Head of caudate nucleus (tissue), 42 donors: ENCODE measurements at places on chromosomes 12 and 14.

- peak; percentile 28 for DNase-seq
Observed at GRCh38 chr12:7460375-7461259, 16.7 kb upstream of the CD163L1 start.

GRCh38 chr14:98909251-98909944, 362.6 kb downstream of the BCL11B start:
- DNase-seq: no peak

- DNase-seq: no peak
Observed at GRCh38 chr12:113329022-113329790, 5.7 kb downstream of the SLC8B1 start.

- DNase-seq: no peak
Observed at GRCh38 chr12:116901612-116902011, 9.1 kb upstream of the FBXW8 start.

- DNase-seq: no peak
Observed at GRCh38 chr12:51199366-51199945, 18.4 kb downstream of the POU6F1 start.

DNA sequence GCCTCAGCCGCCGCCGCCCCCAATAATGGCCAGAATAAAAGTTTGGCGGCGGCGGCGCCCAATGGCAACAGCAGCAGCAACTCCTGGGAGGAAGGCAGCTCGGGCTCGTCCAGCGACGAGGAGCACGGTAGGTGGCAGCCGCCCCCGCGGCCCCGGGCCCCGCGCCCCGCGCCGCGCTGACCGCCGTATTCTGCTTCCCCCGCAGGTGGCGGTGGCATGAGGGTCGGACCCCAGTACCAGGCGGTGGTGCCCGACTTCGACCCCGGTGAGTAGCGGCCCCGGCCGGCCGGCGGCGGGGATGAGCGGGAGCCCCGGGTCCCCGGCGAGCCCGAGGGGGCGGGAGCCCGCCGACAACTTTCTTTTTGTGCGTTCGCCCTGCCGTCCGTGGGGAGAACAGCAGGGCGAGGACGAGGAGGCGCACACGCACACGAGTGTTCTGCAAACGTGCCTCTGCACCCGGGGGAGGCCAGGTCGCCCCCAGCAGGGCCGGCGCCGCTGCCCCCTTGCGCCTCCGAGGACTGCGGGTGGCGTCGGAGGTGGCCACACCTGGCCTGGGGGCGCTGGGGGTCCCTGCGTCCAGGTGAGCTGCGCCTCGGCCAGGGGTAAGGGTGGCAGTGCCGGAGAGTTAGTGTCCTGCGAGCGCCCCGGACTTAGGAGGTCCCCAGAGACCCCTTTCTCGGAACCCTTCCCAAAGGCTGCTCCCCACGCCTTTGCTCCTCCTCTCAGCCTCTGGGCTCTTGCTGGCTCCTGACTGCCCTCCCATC, 794 bp downstream of the RCOR1 start:
- DNase-seq: peak; percentile 29

DNA sequence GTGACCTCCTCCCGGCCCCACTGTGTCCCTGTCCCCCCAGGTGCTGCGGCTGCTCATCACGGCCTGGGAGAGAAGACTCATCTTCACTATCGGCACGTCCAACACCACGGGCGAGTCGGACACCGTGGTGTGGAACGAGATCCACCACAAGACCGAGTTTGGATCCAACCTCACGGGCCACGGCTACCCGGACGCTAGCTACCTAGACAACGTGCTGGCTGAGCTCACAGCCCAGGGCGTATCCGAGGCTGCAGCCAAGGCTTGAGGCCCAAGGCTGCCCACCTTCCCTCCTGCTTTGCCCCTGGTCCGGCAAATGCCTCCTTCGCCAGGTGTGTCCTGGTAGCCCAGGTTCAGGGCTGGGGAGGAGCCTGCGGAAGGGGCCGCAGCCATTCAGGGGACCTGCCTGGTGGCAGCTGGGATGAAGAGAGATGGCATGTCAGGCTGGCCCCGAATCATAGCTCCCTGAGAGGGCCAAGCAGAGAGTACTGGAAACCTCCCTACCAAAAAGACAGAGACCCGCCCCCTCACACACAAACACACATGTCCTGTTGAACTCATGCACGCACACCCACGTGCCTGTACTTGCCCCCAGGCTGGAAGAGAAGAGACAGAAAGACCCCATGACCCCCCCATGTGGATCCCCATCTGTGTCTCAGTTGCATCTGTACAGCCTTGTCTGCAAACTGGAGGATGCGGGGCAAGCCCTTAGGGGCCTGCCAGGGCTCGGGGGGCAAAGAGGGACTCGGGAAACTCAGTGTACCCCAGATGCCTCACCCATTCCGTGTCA, 38.7 kb downstream of the RASAL1 start:
- DNase-seq: no peak

DNA sequence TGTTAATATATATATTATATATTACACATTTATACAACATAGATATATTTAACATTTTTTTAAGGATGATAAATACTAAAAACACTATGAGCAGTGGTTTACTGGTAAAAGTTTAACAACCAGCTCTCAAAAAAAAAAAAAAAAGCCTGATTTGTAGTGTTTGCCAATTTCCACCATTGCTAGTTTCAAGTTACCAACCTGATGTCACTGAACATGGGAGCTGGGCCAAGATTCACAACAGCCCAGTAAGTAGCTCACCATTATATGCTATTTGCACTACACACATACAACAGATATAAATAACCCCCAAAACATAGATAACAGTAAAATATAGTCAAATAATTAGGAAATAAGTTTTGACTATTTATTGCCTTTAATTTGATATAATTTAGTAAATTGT, 28.9 kb upstream of the TMX1 start:
- no peak for DNase-seq

- no peak for DNase-seq
Observed at GRCh38 chr12:110301065-110301806, 20.2 kb downstream of the ATP2A2 start.

DNA sequence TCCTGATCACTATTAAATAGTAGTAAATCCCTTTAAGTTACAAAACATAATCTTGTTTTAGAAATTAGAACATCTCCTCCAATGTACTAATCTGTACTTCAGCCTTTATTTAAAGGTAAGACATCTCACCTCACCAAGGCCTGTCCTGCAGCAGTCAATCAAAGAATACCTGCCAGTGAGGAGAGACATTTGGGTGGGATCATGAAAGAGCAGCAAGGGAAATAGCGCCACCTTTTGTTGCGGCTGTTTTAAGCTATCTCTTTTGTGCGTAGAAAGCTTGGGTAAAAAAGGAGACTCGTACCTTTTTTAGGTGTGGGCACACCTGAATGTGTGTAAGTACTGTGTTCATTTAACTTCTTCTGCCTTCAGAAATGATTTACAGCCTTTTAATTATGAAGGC, 117.8 kb upstream of the TMTC1 start:
- no peak for DNase-seq

DNA sequence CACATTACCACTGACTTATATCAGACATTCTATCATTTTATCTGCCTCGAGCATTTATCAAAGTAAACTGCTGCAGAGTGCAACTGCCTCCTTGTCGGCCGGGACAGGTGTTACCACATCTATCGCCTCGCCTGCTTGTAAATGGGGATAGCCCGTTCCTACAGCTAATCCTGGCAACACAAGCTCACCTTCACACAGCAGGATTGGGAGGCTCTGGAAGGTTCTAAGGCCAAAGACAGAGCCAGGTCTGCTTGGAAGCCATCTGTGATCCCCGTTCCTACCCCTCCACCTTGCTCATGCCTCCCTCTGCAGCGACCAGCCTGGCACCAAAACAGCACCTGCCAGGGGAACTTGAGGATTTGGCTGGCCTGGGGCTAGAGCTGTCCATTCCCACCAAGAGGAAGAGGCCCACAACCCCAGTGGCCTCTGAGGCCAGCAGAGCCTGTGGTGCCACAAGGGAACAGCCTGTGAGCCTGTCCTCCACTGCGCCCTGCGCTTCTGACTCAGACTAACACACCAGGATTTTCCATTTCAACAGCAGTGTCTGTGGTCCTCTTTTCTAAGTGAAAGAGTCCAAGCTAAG, 114.8 kb upstream of the DIO3 start:
- no peak for DNase-seq

DNA sequence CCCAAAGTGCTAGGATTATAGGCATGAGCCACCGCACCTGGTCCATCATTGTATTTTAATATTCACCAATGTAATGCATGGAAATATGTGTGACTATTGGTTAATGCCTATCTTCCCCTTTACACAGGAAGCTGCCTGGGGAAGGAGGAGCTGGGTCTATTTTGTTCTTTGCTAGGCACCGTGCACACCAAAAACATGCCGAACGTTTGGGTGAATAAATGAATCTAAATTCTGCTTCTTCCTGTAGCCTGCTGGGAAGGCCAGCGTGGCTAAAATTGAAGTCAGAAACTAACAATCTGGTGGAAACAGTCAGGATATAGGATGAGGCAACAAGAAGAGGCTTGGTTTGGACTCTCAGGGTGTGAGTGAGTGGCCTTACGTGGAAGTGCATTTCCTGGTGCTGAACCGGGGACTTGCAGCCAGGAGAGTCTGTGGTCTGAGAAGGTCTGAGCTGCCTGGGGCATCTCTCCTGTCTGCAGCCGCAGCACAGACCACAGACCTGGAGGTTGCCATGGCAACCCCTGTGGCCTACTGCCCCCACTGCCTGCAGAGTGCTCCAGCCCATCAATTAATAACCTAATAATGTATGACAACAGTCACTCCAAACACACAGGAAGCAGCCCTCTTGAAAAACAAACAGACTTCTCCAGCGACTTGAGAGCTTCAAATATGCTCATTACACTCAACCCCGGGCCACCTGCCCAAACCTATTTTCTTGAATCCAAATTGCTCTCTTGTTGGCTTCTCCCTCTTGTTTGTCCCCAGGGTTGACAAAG, 5.5 kb upstream of the GPR68 start:
- no peak for DNase-seq

GRCh38 chr12:39588348-39588747, 31.3 kb downstream of the ABCD2 start:
- DNase-seq: no peak

- no peak for DNase-seq
Observed at GRCh38 chr12:130465046-130465445, 127.4 kb downstream of the PIWIL1 start.

- DNase-seq: no peak
Observed at GRCh38 chr12:45655186-45655585, 74.3 kb upstream of the ARID2 start.

DNA sequence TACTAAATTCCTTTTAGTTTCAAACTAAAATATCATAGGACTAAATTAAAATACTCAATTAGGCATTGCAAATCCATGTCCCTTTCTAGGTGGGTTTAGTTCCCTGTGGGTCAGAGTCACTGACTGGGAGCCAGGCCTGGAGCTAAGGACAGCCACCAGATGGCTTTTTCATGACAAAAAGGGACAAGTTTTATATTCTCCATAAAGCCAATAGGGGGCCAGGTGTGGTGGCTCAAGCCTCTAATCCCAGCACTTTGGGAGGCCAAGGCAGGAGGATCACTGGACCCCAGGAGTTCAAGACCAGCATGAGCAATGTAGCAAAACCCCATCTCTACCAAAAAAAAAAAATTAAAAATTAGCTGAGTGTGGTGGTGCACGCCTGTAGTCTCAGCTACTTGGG, 35.4 kb upstream of the EIF5 start:
- no peak for DNase-seq

DNA sequence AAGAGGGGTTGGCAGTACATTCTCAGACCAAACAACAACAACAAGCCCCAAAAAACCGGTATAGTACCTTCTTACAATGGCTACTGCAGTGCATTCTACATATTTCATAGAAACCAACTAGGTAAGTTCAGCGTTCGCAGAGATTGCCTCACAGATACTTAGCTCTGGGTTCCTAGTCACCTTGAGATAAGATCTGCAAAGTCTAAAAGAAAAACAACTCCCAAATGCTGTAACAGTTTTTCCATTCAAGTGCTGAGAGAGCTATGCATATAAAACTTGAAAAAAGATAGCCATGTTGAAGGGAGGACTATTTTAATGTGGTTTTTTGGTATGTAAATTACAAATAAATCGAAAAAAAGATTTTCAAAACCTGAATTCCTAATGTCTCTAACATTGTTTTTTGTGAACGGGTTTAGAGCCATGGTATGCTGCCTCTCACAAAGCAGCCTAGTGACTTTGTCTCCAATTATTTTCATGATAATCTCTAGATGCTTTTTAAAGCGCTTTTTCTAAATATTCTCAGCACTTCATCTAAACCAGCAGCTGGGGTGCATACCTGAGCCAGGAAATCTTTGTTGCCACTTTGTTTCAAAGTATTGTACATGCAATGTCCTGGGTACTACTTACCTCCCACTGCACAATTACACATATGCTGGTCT, 56.6 kb upstream of the CRACR2A start:
- no peak for DNase-seq

DNA sequence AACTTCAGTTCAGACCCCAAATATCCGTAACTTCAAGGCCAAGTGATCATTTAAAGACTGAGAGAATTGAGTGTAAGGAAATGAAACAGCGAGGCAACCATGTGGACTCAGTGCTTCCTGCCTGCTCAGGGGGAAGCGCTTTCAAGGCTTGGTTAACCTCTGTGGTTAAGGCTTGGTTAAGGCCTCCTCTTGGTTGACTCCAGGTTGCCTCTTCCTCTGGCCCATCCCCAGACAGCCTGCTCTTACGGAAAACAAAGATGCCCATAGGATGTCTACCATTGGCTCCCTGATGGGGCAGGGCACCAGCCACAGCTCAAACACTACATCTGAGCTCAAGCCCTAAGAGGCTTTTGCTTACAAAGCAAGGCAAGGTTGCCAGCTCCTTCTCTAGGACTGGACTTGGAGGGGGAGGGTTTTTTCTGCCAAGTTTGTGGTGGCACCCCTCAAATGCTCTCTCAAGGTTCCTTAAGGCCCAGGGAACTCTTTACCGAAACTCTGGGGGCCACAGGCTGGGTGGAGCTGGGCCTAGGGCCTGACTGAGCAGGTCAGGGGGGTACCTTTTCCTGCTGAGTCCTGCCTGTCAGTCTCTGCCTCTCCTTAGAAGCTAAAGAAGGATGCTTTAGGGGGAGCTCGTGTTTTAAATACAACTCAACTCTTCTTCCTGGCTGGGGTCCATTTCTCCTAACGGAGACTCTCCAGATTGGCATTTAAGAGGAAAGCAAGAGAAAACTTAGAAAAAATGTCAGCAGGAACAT, 13.7 kb downstream of the COL2A1 start:
- no peak for DNase-seq

DNA sequence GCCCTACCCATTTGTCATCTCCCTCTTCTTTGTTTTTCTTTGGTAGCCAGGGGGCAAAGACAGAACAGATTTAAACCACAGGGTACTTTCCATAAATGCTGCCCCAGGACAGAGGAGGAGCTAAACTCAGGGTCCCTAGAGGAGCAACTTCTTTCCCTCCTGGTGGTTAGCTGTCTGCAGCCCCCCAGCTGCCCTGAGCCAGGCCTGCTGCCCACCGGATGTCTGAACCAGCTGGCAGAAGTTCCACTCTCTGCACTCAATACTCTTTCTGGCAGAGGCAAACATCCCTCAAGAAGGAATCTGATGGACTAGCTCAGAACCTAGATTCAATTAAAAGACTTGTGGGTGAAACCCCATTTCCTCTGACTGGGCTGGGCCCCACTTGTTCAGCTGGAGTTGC, 10.7 kb downstream of the VDR start:
- no peak for DNase-seq

GRCh38 chr14:64191756-64192155, 102.4 kb downstream of the ESR2 start:
- no peak for DNase-seq

- DNase-seq: no peak
Observed at GRCh38 chr12:30970559-30971197, 44.1 kb downstream of the TSPAN11 start.
